ENCODE measurements at places on chromosomes 16 and 17.
A peak's percentile ranks its signal among the peaks of the same experiment; 100 is the strongest.

GRCh38 chr17:41962768-41963434 is 3.7 kb upstream of the CNP start:
- peaks cover 2% of the 10 kb centered on the region for H3K36me3 ChIP-seq
- DNase-seq, result peak; percentile 70
- no peak overlapping the region for H3K27ac ChIP-seq
- peaks cover 20% of the 10 kb centered on the region for H3K4me1 ChIP-seq

GRCh38 chr17:1860978-1861377 is 31.2 kb downstream of the RPA1 start:
- no peaks in the 10 kb centered on the region for H3K4me1 ChIP-seq
- no peak for DNase-seq
- no peak overlapping the region for H3K27ac ChIP-seq
- H3K4me3 ChIP-seq, result no peak overlapping the region
- peaks cover 16% of the 10 kb centered on the region for H3K36me3 ChIP-seq

DNA sequence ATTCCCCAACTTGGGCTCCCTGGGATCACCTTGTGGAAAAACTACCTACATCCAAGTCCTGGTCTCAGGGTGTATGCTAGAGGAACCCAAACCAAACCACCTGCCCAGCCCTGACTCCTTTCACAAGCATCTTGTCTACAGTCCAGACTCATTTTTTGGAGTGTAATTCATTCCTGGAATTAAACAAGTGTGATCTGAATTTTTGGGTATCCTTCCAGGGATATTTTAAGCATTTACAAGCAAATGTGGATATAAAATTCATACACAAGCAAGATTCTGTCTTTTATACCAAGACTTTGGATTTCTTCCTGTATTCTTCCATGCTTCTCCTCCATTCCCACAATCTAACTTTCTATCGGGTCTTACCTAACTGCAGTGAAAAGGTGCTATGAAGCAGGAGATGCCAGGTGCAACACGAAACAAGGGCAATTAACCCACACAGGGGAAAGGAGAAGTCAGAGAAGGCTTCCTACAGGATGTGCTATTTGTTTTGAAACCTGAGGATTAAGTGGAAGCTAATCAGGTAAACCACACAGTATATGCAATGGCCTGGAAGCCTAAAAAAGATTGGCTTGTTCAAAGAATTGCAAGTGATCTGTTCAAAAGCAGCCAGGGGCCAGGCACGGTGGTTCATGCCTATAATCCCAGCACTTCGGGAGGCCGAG is 417.2 kb upstream of the C16orf82 start:
- no peak overlapping the region for H3K27ac ChIP-seq
- no peaks in the 10 kb centered on the region for H3K4me1 ChIP-seq
- no peaks in the 10 kb centered on the region for H3K27me3 ChIP-seq
- no peak overlapping the region for H3K4me3 ChIP-seq
- no peaks in the 10 kb centered on the region for H3K36me3 ChIP-seq
- DNase-seq, result no peak

DNA sequence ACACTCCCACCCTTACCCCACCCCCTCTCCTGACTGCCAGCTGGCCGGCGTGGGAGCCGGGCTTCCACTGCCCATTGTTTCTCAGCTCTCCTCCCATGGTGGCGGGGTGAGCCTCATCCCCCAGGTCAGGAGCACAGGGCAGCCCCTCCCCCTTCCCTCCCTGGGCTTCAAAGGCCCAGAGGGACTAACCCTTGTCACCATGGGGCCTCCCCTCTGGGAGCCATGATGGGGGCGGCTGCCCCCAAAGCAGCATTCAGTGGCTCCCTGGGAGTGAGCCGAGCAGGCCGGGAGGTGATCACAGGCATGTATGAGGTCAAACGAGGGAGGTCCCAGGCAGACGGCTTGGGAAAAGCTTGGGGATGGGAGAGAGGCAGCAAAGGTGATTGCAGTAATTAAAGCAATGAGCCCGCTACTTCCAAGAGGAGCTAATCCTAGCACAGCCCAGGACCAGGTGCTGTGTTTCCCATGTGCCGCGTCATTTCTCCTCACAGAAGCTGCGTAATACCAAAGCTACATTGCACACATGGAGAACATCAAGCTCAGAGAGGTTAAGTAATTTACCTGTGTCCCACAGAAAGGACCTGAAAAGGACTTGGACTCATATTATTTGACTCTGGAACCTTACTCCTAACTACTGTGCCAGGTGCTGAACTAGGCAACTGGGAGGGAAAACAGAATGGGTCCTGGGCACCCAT is 24.5 kb downstream of the CDK5RAP3 start:
- no peak for DNase-seq
- H3K4me1 ChIP-seq, result peaks cover 5% of the 10 kb centered on the region
- no peaks in the 10 kb centered on the region for H3K36me3 ChIP-seq
- H3K27me3 ChIP-seq, result peaks cover 2% of the 10 kb centered on the region
- no peak overlapping the region for H3K4me3 ChIP-seq
- H3K27ac ChIP-seq, result no peak overlapping the region

DNA sequence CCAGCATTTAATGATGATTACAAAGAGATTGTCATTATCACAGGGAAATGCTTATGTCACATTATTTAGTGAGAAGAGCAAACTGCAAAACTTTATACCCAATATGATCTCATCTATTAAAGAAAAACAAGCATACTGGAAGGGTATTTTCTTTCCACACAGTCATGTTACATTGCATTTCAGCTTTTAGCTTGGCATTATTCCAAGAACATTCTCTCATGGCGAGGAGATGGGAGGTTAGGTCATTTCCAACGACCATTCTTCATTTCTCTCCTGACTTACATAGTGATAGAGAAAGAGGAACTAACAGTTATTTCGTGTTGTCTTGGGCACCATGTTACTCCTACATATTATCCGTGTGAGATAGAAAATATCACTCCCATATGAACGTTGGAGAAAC is 309.4 kb upstream of the XYLT1 start:
- H3K27ac ChIP-seq, result no peak overlapping the region
- no peaks in the 10 kb centered on the region for H3K27me3 ChIP-seq
